ENCODE measurements at places on chromosomes 13 and 19.

DNA sequence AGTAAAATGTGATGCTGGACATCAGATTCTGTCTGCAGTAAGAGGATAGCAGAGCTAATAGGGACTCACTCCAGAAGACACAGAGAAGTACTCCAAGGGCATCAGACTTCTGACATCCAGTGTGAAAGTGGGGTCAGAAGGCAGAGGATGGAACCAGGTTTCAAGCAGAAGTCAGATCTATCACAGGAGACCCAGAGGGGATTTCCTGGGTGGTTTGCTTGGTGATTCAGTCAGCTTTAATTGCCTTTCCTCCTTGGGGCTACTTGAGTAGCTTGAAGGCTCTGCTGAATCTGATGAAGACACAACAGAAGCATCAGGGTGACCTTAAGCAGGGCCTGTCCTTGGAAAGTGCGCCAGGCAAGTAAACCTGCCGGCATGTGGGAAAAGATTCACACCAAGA lies 300.6 kb downstream of the COG6 start:
- no peak for DNase-seq

DNA sequence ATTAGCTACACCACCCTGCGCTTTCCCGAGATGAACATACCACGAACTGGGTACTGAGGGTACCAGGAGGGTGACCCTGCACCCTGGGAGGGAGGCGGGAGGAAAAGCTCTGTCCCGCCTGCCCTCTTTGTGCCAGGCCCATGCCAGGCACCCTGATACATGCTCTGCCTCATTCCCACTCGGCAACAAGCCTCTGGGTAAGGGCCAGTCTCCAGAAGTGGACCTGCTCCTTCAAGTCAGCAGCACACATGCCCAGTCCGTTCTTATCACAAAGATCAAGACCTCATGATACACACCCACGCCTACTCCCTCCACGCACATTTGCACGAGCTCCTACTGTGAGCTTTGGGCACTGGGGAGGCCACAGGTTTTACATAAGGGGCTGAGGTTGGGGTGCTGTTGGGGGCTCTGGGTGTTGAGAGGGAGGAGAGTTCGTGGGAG lies 2.0 kb upstream of the FFAR1 start:
- no peak for DNase-seq

DNA sequence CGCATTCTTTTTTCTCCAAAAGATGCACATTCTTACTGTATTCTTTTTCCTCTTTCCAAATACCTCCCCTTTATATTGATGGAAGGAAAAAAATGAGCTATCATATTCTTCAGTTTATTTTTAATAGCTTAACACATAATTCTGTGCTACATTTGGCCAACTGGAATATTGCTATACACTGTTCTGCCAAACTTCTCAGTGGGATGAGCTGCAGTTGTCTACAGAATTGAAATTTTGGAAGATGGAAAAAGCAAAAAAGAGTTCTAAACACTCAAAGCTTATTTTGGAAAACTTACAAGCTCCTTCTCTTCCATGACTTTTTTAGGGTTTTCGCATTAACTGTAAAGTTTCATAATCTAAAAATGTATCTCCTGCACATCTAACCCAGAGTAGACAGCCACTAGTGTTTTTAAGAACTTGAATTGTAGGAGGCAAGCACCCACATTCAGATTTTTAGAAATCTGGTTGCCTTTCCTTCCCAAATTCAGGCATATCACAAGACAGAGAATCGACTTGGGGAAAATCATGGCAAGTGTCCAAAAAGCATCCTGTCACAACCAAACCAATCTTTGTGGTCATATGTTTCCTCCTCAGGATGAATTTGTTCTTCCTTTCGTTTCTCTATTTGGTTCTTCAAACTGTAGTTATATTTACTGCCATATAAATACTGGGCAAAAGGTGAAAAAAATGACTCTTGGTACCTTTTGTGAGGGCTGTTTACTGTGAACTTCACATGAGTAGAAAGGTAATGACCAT lies 111.4 kb upstream of the FRY start:
- DNase-seq, result no peak

DNA sequence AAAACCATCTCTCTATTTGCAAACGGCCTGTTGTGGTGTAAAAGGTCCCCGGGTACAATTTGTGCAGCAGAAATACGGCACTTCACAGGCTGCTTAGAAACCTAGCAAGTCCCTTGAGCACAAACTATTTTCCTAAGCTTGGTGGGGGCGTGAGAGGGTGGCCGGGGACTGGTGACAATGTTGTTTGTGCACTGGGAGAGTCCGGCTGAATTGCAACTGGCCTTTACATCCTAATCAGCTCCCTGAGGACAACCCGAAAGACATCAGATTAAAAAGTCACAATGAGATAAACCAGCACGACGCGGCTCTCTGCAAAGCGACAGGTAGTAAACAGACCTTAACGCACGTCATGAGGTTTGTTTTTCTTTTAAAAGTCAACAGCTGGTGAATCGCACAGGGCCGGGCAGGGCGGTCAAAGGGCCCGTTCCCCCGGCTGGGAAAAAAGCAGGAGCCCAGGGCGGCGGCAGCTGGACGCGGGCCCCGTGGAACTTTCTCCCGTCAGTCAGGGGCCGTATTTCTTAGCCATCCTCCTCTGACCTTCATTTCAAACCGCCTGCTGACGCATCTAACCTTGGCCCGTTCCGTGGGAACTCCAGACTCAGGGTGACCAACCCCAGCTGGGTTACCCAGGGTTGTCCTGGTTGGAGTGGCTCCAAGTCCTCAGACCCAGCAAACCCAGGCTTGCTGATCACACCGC lies 112.3 kb downstream of the GADD45B start:
- no peak for DNase-seq

DNA sequence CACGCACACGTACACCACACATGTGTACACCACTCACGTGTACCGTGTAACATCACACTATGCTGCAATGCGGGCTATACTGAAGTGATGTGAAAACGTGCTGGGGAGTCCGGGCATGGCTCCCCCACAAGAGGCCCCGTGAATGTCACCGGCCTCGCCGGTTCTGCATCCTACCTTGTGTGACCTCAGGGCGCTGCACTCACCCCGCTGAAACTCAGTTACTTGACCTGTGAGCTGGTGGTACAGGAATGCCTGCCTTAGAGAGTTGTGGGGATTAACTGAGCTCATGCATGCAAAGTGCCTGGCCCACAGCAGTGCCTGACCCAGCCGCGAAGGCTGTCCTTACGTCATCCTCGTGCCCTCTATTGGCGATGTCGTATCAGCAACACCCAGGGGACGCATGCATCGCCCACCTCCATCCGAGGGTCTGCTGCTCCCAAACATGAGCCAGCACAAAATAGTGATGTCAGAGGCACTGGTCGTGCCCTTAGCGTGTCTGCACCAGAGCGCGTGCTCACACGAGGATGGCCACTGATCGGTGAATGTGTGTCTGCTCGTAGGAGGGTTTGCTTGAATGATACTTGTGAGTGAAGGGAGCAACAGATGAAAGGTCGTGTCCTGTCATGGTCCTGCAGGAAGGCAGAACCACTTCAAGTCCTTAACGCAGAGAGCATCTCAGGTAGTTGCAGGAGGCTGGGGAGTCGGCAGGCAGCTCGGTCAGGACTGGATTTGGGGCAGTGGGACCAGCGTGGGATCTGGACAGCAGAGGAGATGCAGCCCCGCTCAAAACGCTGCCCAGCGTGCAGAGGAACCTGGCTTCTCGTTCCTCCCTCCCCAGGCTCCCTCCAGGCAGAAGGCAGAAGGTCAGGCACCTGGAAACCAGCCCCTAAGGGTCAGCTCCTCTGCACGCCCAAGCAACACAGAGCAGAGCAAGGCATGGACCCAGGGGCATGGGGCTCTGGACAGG lies 126.2 kb upstream of the SPACA7 start:
- DNase-seq, result no peak

Data from nephron progenitor cell (in vitro differentiated cells).